ENCODE measurements at places on chromosomes 3 and 15.

- DNase-seq, result no peak
Observed at GRCh38 chr3:196336319-196337145, 1.7 kb downstream of the TM4SF19 start.

DNA sequence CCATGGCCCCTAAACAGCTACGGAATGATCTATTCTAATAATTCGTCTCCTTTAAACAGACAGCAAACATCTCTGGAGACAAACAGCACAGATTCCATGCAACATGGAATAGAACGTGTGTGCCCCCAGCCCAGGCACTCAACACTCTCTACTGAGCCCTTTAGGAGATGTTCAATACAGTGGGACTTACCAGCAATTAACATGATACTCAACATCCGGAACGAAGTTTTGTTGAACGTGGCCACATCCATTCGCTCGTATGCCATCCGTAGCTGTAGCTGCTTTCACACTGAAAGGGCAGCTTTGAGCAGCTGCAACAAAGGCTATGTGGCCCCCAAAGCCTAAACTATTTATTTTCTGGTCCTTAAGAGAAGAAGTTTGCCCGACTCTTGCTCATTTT is 3.5 kb downstream of the ADAMTS17 start:
- DNase-seq, result no peak

GRCh38 chr3:126464997-126465396 is 10.7 kb downstream of the ZXDC start:
- no peak for DNase-seq

GRCh38 chr3:123412811-123413604 is 35.9 kb downstream of the ADCY5 start:
- DNase-seq, result no peak

DNA sequence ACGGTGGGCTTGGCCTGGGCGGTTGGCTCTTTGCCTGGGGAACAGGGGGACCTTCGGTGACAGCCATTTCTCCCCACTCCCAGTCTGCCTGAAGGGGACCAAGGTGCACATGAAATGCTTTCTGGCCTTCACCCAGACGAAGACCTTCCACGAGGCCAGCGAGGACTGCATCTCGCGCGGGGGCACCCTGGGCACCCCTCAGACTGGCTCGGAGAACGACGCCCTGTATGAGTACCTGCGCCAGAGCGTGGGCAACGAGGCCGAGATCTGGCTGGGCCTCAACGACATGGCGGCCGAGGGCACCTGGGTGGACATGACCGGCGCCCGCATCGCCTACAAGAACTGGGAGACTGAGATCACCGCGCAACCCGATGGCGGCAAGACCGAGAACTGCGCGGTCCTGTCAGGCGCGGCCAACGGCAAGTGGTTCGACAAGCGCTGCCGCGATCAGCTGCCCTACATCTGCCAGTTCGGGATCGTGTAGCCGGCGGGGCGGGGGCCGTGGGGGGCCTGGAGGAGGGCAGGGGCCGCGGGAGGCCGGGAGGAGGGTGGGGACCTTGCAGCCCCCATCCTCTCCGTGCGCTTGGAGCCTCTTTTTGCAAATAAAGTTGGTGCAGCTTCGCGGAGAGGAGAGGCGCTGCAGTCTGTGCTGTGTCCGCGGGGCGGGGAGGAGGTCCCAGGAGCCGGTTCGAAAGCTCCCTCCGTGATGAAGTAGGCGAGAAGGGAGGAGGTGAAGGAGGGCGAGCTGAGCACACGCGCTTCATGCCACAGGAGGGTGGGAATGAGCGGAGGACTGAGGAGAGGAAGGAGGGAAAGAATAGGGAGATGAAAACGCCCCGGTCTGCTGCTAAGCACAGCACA is 9.6 kb downstream of the CLEC3B start:
- DNase-seq, result no peak

DNA sequence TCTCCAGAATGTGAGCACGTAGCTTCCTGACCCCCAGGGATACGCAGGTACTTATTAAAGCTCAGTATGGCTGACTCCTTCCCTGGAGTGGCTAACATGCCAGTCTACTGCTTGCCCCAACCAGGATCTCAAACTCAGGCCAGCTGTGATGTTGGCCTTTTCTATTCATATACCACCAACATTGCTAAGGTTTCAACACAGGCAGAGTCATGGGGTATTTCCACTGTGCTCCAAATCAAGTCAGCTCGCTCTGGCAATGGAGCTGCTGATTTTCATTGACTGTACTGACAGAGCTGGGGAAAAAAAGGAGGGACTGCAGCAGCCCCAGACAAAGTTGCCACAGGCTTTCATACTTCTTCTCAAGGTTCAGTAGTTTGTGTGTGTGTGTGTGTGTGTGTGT is 87.0 kb downstream of the CFAP20DC start:
- DNase-seq, result no peak

- DNase-seq, result no peak
Observed at GRCh38 chr15:96213045-96213444, 117.5 kb upstream of the NR2F2 start.

DNA sequence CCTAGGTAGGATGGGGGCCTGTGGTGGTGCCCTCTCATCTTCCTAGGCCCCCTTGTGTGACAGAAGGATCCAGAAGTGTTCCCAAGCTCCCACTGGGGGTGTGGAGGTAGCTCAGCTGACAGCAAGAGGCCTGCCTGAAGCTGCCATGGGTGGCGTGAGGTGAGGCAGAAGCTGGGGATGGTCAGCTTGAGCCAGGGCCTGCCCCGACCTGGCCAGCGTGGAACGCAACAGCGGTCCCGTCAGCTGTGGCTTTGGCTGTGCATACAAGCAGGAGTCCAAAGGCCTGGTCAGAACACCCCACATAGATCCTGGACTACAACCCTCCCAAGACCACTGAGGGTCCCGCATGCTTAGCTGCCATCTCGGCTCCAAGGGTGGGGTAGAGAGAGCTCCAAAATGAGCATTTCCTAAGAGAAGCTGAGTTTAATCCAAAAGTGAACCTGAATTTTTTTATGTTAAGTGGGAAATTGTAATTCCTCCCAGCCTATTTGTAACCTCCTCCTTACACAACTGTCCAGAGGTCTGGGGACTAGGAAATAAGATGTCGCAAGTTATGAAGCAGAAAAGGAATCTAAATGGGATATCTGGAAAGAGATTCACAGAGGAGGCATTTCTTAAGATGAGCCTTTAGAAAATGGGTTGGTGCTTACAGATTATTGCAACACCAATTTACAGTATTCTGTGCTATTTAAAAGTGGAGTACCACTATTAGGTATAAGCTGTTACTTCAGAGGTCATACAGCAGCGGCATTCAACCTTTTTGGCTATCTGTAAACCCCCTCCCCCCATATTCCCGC is 9.9 kb upstream of the PLA2G4D start:
- DNase-seq, result no peak

DNA sequence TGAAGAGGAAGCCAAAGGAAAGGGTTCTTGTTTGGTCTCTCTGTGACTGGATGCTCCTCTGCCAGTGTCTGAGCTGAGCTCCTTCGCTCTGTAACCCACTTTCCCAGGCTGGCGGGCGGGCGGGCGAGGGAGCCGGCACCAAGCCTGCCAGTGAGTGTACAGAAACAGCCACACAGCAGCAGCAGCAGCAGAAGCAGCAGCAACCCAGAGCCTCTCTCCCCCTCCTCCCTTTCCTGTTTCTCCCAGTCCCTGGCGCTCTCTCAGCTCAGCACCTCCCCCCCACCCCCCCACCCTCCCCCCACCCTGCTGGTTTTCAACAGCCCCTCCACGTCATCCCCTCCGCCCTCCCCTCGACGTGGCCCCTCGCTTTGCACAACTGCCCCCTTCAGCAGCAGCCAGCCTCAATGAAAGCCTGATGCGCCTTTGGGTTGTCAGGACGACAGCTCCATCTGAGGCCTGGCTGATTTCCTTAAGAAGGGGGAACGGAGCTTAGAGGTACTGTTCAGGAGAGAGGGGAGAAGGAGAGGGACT is at the start of gene LSAMP:
LSAMP (minus strand) TSS at position 177 of the 531 bp plus-strand sequence.
- no peak for DNase-seq

DNA sequence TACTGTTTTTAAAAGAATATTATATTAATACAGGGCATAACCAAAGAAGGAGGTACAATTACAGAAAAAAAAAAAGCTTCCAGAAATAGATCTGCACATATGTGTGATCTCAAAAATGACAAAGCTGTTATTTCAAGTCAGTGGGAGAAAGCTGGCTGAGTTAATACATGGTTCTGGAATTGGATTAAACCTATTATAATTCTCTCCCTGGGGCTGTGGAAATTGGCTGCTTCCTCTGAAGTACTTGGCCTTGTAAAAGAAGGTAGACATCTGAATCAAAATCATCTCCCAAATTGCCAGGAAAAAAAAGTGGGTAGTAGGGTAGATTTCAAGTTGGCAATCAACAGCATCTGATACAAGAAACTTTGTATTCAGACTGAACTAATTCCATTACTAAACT is 723.9 kb upstream of the ALCAM start:
- no peak for DNase-seq

DNA sequence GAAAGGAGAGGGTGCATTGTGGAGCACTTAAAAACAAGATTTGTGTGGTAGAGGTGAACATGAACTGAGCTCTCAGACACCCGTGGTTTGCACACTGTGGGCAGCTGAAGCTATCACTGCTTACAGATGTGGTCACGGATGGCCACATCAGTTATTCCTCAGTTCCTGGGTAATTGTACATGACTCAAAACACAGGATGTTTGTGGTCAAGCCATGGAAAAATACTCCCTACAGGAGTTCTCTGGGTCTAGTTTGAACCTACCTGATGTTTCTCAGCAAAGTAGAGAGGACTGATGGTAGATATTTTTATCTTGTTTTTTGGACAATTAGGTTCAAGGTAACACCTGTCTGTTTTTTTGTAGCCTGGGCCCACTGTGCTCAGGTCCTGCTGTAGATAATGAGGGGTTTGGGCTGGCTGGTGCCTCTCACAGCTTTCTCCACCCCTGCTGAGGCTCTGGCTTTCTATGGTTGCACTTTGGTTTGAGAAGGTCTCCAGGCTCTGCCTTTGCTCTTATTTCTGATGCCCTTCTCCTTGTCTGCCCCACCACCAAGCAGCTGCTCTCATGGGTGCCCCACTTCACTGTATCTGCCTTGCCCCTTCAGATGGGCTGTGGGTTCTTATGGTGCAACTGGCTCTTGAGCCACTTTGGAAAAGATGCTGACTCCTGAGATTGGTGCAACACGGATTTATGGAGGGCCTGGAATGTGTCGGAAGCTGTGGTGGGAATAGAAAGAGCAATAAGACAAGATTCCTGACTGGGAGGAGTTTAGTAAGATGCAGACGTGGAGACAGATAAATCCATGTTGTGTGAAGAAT is 40.1 kb downstream of the CDCP1 start:
- DNase-seq, result peak; percentile 25

GRCh38 chr3:98901119-98901391 is 440 bp downstream of the DCBLD2 start:
- no peak for DNase-seq

Data from stimulated activated CD8-positive, alpha-beta memory T cell treated with anti-CD3 and anti-CD28 coated beads, Interleukin-7, amount 100 ng/mL, for 1 hour (primary cell).